Right ventricle myocardium inferior (tissue), 1 donor: ENCODE measurements at places on chromosomes 7 and 10. TPM values are rescaled to one million over a fixed set of nuclear protein-coding genes. Genes with fewer than 3 reads are reported as not detected.

Gene DPYSL4
- total RNA-seq: 24.9 TPM

Gene ATRNL1
- 0.41 TPM for total RNA-seq

Gene LIPM
- total RNA-seq: not detected

Gene OR2A1
- total RNA-seq: not detected

Gene CNTNAP2
- 0.65 TPM for total RNA-seq

Gene SLC26A3
- total RNA-seq: not detected

Gene SH2B2
- total RNA-seq: 1.2 TPM

Gene NUDCD3
- 112 TPM for total RNA-seq
